ENCODE measurements at places on chromosomes 7 and 10. TPM values are rescaled to one million over a fixed set of nuclear protein-coding genes. Genes with fewer than 3 reads are reported as not detected.
A peak's percentile ranks its signal among the peaks of the same experiment; 100 is the strongest.

Gene SPAM1
- not detected for total RNA-seq

Gene SH2D4B
- total RNA-seq = 0.28 TPM

Gene CCDC201
- total RNA-seq = not detected

Gene ZNF804B
- not detected for total RNA-seq

Gene CCZ1
- total RNA-seq = 41.8 TPM

Gene SPDYE11
- total RNA-seq = not detected

Gene KCNIP2
- total RNA-seq = 2.6 TPM

Gene NPTX2
- total RNA-seq = 2.3 TPM

Gene FAM237B
- not detected for total RNA-seq

Gene OR13A1
- total RNA-seq = 0.31 TPM

GRCh38 chr10:65194126-65194525 lies 1672.9 kb downstream of the REEP3 start:
- DNase-seq = no peak

- peak; percentile 45 for DNase-seq
These were observed 76.8 kb downstream of the TPST1 start for GRCh38 chr7:66281678-66282590.

GRCh38 chr7:139823959-139824521 lies 5.0 kb upstream of the TBXAS1 start:
- peak; percentile 92 for DNase-seq

DNA sequence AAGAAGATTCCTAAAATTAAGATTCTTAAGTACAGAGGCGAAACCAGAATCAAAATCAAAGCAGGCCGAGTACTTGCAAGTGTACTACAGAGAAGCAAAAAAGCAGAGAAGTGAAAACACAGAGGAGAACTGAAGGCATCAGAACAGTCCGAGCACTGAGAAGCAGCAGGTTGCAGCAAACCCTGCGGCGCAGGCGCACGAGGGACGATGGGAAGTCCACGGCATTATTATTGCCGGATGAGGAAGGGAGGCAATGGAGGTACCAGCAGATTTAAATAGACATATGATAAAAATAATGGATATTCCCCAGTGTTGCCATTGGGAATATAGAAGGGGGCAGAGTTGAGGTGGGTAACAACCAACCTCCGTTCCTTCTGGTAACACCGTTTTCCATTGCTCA lies 7.2 kb upstream of the SPAM1 start:
- DNase-seq = no peak

- DNase-seq = no peak
These were observed 126.3 kb downstream of the CNOT4 start for GRCh38 chr7:135383525-135384175.

DNA sequence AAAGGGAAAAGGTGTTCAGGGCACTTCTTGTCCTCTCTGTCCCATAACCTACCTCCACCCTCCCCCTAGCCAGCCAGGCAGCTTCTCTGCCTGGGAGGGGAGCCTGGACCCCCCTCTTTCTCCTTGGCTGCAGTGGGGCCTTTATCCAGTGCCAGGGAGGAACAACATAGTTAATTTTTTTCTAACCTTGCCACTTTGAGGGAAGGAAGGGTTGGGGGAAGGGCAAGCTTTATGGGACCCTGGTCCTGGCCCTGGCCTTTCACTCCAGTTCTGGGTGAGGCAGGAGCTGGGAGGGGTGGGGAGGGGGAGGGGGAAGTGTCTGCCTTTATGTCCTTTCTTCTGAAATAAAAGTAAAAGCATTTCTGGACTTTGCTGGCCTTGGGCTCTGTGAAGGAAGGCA lies 4.5 kb downstream of the VGF start:
- peak; percentile 49 for DNase-seq

GRCh38 chr7:131557652-131558385 lies 1.4 kb upstream of the PODXL start:
- DNase-seq = peak; percentile 58

GRCh38 chr7:139871331-139871730 lies 42.3 kb downstream of the TBXAS1 start:
- DNase-seq = peak; percentile 89

- no peak for DNase-seq
These were observed 13.1 kb upstream of the CPA1 start for GRCh38 chr7:130367088-130367755.

GRCh38 chr10:34866848-34867247 lies 51.8 kb upstream of the PARD3 start:
- no peak for DNase-seq

DNA sequence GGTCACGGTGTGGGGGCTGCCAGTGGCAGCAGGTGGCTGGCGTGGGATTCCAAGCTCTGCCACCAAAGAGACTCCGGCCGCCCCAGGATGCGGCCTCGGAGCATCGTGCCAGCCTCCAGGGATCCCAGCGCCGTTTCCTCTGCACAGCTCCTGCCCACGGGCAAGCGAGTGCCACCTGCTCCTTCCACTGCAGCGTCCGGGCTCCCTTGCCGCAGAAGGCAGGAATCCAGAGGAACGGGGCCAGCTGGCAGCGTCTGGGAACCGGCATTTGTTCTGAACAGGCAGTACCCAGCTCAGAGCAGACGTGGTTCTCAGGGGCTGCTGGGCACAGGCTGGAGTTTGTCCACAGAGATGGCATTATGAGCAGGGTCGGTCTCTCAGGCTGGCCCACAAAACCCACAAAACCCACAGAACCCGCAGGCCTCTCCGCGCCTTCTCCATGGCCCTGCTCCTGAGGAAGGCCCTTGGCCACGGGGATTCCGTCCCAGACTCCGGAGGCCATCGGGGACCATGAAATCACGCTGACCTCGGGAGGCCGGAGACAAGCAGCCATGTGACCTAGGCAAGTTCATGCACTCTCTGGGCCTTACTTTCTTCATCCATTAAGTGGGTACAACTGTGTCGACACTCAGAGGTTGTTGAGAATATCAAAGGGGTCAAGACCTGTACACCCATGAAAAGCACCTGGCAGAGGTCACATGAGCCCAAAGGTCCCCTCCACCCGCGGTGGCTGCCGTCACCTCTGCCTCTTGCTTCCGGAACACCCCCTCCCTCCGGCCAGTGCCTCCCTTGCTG lies 72.1 kb upstream of the TNRC18 start:
- no peak for DNase-seq

DNA sequence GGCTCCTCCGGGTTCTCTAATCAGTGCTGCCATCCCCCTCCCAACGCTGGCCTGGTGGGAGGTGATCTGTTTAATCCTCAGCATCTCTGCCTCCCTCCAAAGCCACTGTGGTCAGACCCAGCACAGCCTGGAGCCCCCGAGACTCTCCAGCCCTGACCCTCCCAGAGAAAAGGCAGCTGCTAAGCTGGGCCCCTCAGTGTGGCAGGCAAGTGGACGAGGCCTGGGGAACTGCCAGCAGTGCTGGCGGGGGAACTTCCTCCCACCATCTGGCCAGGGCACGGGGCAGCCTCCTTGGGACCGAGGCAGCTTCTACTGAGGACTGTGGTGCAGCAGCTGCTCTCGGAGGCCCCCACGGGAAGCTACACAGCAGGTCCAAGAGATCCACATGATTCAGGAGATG lies 51.1 kb downstream of the DPYSL4 start:
- peak; percentile 46 for DNase-seq

DNA sequence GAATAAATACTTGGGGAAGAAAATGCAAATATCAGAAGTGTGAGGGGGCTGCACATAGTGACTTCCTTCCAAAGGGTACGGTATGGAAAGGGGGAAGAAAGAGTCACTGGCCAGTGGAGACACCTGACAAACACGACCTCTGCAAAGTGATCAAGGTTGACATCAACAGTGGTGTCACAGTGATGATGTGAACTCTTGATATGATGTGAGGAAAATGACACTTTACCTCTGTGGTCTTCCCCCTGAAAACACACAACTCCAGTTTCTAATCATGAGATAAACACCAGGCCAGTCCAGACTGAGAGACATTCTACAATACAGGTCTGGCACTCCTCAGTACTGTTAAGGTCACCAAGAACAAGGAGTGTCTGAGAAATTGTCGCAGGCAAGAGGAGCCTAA lies 169.7 kb downstream of the BUB3 start:
- no peak for DNase-seq

GRCh38 chr7:149772956-149773434 lies 393 bp downstream of the ZNF467 start:
- DNase-seq = no peak

GRCh38 chr10:73083221-73083620 lies 13.4 kb downstream of the P4HA1 start:
- peak; percentile 54 for DNase-seq

DNA sequence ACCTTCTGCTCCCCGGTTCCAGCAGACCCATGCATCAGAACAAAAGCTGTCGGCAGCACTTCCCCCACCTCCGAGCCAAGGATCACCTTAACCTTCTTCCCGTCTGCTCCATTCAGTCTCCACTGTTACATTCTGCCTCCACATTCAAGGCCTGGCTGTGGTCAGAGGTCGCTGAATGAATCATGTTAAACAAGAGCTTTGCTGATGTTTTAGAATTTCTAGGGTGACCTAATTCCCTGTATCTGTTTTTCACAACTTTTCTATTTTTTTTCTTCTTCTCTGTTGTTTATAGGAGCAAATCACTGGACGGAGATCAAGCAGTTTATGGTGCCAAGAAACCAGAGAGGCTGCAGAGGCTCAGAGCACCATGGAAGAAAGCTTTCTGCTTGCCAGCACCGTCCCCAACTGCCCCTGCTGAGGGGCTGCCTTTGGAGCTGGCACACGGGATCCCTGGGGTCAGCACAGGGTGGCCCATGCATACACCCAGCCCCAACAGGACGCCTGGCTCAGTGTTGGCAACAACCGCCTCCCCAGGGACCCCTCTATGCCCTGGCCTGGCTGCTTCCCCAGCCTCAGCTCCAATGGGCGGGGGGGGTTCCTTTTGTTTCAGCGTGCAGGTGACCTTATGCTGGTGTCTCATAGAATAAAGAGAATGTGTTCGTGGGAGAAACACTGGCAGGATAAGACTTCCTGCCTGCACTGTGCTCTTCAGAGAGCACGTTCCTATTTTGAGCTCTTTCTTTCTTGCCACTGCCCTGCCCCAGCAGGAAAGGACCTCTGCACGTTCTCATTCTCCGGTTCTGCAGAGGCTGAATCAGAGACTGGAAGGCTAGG lies 182.7 kb upstream of the LYZL2 start:
- peak; percentile 75 for DNase-seq

GRCh38 chr7:127047521-127047920 lies 205.2 kb downstream of the GRM8 start:
- no peak for DNase-seq

- no peak for DNase-seq
These were observed 29.6 kb upstream of the ZNF488 start for GRCh38 chr10:47413531-47414226.

DNA sequence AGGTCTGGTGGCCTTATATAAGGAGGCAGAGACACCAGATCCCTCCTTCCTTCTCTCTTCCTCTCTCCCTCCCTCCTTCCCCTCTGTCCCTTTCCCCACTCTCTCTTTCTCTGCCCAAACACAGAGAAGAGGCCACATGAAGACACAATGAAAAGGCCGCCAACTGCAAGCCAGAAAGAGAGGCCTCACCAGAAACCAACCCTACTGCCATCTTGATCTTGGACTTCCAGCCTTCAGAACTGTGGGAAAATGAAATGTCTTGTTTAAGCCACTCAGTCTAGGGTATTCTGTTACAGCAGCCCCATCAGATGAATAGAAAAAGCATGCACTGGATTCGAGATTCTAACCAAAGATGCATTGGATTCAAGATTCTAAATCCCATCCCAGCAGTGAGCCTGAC lies 168.1 kb downstream of the FAM107B start:
- no peak for DNase-seq

DNA sequence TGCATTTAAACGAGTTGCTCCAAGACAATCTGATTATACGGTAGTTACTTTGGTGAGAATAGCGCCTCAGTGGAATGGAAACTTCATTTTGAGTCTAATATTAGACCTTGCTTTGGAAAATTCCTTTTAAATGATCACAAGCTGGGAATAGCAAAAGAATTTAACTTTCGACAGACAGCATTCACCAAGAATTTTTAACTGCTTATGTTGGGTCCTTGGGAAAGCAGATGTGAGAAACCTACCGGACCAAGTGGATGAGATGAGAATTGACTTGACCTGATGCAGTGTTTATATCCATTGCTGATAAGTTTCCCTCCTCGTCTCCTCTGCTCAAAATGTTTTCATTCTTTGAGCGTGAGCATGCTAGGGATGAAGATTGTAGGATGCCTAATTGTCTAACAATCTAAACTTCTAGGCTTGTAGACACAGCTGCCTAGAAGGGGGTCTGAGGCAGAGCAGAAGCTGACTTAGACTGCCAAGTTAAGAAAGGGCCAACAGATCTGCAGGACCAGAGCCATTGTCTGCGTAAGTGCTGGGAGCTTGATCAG lies 126.9 kb downstream of the CNNM2 start:
- DNase-seq = no peak

GRCh38 chr10:69850440-69850839 lies 48.7 kb downstream of the COL13A1 start:
- no peak for DNase-seq

DNA sequence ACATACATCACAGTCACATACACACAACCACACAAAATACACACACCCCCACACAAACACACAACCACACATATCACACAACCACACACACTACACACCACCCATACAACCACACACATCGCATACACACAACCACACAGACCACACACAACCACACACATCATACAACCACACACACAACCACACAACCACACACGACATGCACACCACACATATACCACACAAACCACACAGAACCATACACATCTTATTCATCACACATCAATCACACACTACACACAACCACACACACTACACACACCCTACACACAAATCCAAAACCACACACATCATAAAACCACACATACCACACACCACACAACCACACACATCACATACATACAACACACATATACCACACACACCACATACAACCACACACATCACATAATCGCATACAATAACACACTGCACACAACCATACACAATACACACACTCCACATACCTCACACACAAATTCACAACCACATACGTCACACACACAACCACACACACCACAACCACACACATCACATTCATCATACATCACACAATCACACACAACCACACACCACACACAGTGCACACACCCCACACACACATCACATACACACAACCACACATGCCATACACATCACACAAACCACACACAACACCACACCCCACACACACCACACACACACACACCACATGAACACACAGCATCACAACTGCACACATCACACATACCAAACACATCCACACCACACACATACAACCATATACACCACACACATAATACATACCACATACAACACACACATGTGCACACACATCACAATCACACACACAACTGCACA lies 30.4 kb downstream of the GPRIN2 start:
- no peak for DNase-seq

DNA sequence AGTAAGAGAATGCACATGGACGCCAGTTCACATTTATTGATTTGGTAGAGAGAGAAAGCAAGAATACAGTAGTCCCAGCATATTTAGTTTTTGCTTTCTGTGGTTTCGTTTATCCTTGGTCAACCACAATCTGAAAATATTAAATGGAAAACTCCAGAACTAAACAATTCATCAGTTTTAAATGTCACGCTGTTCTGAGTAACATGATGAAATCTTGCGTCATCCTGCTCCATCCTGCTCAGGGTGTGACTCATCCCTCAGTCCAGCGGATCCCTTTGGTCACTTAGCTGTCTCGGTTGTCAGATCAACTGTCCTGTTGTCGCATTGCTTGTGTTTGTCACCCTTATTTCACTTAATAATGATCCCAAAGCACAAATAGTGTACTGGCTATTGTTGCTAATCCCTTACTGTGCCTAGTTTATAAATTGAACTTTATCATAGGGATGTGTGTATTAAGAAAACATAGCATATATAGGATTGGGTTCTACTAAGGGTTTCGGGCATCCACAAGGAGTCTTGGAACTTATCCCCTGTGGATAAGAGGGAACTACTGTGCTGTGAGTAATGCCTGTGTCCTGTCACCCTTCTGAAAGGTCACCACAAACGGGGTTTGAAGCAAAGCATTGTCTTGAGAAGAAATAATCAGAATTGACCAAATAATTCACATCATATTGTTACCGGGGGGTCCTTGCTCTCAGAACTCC lies 73.6 kb downstream of the OTUD1 start:
- DNase-seq = no peak
